Kidney capillary endothelial cell (primary cell): ENCODE measurements at places on chromosomes 5 and 9.

DNA sequence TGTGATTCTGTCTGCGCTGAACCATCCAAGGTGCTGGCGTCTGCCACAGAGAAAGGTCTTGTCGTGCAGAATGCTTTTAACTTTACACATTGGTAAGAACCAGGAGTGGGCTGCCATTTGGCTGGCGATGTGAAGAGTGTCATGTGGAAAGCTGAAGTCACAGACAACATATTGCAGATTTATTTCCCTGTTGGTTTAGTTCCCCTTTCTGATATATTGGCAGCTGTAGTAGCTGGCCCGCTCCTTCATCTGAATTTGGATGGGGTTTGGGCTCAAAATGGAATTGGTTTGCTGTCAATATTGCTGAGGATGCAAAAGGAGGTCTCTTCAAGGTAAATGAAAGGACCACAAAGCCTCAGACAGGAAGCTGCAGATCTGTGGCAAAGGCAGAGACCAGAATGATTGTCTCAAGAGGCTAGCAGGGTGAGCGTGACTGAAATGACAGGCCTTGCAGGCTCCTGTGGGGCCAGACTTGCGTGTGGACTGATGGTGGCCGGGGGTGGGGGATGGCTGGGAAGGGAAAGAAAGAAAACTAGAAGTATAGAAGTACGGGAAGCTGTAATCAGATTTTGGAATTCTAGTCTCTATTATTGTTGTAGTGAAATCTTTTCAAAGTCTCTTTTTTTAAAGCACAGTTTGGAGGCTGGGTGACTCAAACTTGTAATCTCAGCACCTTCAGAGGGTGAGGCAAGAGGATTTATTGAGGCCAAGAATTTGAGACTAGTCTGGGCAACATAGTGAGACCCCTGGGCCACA is 25.1 kb upstream of the CD180 start:
- no peak for DNase-seq

DNA sequence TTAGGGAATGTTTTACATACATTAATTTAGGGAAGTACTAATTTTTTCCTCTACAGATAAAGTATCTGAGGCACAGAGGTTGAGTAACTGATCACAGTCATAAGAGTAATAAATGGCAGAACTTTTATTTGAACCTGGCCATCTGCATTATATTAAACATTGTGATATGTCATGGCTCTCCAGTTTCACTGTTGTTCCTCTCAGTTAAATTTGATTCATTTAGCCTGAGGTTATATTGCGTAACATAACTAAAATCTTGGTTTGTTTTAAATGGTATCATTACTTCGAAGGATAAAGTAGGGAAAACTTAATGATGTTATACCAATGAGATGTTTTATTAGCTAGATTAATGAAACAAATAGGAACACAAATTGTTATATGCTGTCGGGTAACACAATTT is 284.4 kb downstream of the KDM4C start:
- no peak for DNase-seq

- no peak for DNase-seq
These were observed 33.3 kb upstream of the DAPK1 start for GRCh38 chr9:87464110-87464991.

DNA sequence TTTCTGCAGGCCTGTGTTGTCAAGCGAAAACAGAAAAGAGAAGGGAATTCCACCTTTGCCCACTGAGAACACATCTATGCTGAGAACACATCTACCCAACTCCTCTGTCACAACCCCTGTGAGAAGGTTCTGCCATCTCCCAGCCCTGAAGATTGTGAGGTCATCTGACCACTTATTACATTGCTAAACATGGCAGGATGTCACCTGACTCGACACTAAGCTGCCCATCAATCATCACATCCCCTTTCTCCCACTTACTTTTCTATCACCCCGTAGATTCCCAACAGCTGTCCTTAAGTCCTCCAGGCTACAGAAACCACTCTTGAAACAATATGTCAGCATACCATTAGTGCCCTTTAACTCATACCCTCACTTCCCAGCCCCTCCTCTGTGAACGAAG is 64.2 kb upstream of the PRSS3 start:
- DNase-seq, result no peak

DNA sequence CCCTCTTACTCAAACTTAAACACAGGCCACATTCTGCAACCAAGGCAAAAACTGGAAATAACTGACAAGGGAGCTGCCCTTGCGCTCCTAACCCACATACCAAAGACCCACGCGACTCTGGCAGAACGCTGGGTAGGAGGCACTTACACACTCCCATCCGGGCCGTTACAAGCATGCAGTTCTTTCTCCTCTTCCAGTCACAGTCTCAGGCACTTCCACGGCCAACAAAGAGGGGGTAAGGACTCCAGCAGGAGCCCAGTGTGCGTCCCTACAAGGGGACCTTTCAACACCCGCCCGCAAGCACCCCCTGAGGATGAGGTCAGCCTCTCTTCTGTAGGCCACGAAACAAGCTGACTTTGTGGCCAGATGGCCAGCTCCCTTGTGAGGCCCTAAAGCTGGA is 57.4 kb downstream of the SERINC5 start:
- no peak for DNase-seq

GRCh38 chr5:180126716-180127681 is 55.4 kb upstream of the RNF130 start:
- DNase-seq, result no peak

DNA sequence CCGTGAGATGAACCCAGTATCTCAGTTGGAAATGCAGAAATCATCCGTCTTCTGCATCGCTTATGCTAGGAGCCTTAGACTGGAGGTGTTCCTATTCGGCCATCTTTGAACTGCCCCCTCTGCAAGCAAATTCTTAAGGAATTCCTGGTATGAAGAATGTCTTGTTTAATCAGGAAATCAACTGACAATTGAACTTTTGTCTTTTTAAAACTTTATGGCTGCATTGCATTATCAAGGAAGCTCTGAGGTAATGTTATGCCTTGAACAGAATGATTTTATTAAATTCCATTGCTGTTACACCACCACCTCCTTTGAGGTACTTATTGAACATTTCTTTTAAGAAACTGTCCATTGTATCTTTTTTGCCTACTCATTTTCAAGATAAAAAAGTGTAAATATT is 1915.7 kb upstream of the CDH9 start:
- DNase-seq, result no peak

DNA sequence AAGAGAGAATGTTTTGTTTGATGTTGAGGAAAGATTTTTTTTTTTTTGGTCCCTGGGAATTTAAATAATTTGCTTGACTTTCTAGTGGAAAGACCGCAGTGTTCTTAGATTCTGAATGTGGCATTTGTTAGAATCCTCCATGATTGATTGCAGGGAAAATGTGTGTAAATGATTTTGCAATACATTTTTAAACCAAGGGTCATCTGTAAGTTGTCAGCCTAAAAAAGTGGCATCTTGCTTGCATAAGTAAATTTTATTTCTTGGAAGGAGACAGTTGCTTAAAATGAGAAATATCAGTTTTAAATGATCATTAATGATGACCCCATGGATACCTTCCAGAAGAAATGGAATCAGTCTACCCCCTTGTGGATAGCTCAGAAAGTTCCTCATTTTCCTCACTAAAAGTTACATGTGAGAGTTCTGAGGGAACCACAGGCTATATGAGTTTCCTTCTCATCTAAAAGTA is 105.1 kb upstream of the SLC25A48 start:
- DNase-seq, result no peak

GRCh38 chr9:121863955-121864354 is 212.5 kb downstream of the DAB2IP start:
- no peak for DNase-seq

GRCh38 chr5:179858241-179858585 is 404 bp downstream of the MRNIP start:
- peak; percentile 6 for DNase-seq

DNA sequence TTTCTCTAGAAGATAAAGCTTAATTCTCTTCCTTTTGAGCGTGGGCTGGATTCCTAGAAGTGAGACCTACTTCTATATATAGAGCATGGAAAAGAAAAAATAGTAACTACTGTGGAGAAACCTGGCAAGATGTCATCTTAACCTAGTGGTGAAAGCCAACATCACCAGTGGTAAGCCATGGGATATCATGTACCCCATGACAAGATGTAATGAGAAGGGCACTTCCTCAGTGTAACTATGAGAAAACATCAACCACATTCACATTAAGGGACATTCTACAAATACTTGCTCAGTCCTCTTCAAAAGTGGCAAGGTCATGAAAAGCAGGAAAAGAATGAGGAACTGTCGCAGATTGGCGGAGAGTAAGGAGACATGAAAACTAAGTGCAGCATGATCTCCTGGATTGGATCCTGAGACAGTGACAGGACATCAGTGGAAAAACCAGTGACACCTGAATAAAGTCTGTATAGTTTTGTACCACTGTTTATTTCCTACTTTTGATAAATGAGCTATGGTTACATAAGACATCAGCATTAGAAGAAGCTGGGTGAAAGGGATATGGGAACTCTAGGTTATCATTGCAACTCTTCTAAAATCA is 65.4 kb downstream of the PRRC1 start:
- DNase-seq, result no peak

DNA sequence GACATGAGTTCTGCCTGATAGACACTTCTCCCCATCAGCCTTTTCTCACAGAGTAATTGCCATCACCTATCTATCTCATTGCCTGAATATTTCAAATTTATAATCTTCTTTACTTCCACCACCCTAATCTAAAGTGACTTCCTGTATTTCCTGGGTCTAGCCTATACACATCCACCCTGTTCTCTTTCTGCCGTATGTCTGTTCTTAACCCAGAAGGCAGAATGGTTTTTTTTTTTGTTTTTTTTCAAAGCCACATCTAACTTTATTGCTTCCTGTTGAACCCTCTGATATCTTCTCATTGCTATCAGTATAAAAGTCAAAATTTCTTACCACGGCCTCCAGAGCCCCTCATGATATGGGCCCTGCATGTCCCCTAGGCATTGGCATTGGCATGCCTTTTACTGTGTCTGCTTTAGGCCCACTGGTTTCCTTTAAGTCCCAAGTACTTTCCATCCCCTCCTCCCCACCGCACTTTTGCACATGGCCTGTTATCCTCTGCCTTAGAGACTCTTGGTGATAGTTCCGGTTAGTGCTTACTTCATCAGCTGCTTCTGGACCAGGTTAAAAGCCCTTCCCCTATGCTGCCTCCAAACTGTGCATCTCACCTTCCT is 159.9 kb downstream of the MAN2A1 start:
- no peak for DNase-seq

DNA sequence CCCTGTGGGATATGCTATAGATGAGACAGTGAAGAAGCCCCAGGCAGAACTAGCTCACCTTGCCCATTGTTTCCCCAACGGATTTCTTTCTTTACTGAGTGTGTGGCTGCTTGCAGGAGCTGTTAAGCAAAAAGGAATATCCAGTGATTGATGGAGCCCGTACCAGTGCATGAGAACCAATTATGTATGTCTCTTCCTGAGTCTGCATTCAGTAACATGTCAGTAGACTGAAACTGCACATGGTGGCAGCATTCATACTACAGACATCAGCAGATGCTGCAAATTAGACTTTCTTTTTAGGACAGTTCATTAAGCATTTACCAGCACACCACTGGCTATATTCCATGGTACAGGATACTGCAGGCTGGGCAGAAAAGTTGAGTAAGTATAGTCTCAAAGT is 90.3 kb upstream of the PLCXD3 start:
- no peak for DNase-seq

DNA sequence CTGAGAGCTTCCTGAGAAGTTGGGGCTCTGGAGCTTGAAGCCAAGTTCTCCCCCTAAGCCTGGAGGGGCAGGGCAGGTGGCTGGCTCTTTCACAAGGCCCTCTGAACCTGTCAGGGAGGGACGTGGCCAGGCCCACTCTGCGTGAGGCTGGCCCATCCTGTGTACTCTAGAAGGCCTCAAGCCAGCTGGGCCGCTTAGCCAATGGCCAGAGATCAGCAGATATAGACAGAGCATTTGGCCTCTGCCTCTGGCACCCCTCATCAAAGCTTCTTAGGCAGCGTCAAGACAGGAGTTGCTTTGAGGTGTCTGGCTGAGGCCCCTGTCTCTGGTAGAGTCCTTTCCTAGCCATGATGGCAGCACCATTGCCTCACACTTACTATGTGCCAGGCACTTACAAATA is 105.6 kb downstream of the FGF18 start:
- no peak for DNase-seq

DNA sequence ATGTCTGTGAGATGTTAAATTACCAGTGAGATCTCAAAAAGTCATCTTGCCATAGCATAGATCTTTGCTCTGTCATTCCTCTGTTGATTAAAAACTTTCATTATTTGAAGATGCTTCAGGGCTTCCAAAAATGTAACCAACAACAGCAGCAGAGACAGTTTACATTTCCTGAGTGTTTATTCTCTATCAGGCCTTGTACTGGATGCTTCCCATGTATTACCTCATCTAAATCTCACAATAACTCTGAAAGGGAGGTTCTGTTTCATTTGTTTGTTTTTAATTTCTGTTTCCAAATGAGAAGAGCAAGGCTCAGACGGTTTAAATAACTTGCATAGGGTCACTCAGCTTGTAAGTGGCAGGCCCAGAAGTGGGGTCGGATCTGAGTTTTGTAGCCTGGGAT is 45.2 kb downstream of the MRRF start:
- DNase-seq, result no peak

DNA sequence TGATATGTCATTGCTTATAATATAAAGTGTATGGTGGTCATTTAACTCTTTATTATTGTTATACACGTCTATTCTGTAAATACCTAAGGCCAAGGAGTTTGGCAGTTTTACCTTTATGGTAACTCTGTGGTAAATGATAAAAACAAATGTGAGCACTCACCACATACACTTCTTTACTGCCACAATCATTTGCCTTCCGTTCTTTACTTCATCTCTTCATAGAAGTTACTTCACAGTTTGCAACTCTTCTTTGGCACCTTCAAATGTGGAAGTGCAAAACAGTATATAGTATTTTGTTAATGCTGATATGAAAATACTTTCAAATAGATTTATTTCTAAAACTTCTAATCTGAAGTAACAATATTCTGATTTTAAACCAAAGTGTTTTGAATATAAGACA is 4.4 kb upstream of the MEF2C start:
- DNase-seq, result no peak

DNA sequence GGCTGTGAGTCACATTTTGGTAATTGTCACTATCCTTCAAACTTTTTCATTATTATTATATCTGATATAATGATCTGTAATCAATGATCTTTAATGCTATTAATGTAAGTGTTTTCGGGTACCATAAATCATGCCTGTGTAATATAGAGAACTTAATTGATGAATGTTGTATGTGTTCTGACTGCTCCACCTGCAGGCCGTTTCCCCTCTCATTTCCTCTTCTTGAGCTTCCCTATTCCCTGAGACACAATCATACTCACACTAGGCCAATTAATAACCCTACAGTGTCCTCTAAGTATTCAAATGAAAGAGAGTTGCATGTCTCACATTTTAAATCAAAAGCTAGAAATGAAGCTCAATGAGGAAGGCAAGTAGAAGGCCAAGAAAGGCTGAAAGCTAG is 420.9 kb upstream of the SGCD start:
- no peak for DNase-seq

DNA sequence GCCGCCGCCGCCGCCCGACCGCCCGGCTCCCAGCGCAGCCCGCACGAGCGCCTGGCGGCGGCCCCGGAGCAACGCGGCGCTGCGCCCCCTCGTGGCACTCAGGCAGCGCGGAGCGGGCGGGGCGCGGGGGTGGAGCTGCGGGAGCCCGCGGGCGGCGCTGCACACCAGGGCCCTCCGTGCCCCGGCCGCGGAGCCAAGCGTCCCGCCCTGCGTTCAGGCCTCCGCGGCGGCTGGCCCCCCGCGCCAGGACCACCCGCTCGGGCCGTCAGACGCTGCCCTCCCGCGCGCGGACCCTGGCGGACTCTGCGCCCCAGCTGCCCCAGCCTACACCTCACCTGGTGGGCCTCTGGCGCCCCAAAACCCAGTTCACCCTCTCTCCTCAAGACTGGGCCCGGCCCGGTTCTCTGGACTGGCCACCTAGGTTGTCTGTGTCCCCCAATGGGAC is at the start of gene RASGEF1C:
RASGEF1C (minus strand) TSS at position 75 of the 445 bp plus-strand sequence. CDS start 71,159 bp downstream, outside the sequence.
- peak; percentile 30 for DNase-seq

- no peak for DNase-seq
These were observed 53.0 kb downstream of the F2RL2 start for GRCh38 chr5:76570153-76570552.
